Hematopoietic multipotent progenitor cell treated with erythropoietin and hydrocortisone succinate and interleukin-3 and kit ligand, for 8 days (in vitro differentiated cells): ENCODE measurements at places on chromosomes 7 and 10.

- no peak for DNase-seq
Observed at GRCh38 chr10:60009276-60009675, 102.9 kb upstream of the CCDC6 start.

DNA sequence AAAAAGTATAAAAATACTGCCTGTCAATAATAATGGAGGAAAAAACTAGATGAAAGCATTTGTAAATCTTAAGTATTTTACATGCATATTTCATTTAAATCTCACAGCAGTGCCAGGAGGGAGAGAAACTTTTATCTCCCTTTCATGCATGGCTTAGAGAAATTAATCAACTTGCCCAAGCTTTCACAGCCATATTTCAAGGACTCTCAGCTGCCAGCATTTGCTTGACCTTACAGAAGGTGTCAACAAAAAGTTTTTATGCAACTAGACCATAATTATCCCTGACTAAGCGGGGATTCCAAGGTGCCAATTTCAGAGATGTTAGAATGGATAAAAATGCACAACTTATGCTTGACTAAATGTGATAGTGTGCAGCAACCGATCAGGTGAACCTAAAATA is 125.4 kb downstream of the ZFAND4 start:
- DNase-seq = peak; percentile 11

DNA sequence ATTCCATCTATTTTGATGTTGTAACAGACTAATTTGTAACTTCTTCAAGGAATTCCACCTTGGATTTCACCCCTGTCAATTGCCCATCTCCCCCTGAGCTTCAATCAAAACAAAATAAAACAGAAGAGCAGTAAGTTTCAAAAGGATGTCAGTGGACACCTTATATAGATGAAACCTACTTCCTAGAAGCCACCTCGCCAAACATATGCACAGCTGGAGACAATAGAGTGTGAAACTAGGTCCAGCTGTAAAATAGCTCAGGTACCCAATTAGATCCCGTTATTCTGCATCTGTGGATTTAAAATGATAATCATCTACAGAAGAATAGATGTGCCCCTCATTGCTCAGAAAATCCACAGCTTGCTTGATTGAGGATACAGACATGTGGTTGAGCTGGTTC is 598.6 kb downstream of the SH2D4B start:
- DNase-seq = no peak

DNA sequence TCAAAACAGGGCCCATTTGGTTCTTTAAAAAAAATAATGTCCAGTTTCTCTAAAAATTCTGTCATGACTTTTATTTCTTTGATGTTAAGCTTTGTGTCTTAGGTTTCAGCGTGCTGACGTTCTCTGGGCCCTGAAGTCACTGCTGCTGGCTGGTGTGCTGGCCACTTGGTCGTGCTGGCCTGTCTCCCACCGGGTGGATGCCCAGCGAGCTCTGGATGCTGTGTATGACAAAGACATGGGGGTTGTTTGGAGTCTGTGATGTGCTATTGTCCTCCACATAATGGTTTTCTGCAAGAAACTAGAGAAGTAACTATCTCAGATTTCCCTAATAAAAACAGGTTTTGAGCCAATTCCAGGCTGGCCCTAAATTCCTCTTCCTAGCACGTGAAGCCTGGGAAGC is 9.5 kb upstream of the IDI2 start:
- DNase-seq = no peak

DNA sequence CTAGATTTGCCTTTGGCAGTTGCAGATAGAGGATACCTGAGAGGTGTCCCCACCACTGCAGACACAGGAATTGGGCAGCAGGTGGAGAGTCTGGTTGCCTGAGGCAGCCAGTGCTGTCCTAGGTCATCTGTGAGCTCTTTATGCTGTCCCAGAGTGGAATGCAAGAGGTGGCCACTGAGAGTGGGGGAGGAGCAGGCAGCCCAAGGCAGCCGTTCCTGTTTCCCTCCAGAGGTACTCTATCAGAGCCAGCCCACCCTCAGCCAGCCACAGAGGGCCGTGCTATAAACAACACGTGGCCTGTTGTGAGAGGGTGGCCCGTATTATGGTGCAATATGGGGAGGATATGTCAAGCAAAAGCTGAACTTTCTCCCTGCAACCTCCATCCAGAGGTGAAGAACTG is 8.5 kb downstream of the LRRC18 start:
- DNase-seq = no peak

GRCh38 chr7:32206987-32207386 is 136.8 kb upstream of the PDE1C start:
- DNase-seq = no peak
